Thoracic aorta (tissue), 2 donors: ENCODE measurements at places on chromosomes 13 and 19.

DNA sequence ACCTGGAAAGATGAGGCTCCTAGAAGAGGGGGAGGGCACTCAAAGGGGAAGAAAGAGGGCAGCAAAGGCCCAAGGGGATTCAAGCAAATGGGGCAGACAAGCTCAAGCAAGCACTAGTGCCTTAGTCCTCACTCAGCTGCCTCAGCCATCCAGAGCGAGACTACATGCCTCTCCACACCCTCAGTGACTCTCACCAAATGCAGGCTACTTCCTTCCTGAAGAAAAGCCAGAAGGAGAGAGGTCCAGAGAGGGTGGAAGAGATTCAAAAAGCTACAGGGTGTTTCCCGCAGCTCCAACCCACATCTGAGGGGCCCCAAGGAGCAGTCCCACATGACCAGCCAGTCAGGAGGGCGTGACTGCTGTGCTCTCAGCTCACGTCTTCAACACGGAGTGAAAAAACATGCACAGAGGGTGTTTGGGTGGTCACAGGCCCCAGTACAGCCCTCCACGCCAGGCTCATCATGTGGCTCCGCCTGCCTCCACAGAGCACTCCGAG, 40.5 kb downstream of the MIPEP start:
- no peak for DNase-seq

GRCh38 chr13:26961890-26962615, 201.5 kb upstream of the GPR12 start:
- no peak for DNase-seq

- DNase-seq, result no peak
Measured at GRCh38 chr13:32381539-32381938, 46.4 kb downstream of the N4BP2L1 start.

- DNase-seq, result no peak
Measured at GRCh38 chr19:35170359-35171061, 16.0 kb downstream of the FXYD5 start.

DNA sequence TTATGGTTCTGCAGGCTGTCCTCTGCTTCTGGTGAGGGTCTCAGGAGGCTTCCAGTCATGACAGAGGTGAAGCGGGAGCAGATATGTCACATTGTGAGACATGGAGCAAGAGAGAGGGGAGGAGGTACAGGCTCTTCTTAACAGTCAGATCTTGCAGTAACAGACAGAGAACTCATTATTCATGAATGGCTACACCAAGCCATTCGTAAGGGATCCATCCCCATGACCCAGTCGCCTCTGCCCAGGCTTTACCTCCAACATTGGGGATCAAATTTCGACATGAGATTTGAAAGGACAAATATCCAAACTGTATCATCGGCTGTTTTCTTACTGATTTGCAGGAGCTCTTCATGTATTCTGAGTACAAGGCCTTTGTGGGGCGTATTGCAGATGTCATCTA, 21.7 kb downstream of the ZNF507 start:
- DNase-seq, result no peak

GRCh38 chr19:16366056-16366432, 41.4 kb downstream of the KLF2 start:
- no peak for DNase-seq

DNA sequence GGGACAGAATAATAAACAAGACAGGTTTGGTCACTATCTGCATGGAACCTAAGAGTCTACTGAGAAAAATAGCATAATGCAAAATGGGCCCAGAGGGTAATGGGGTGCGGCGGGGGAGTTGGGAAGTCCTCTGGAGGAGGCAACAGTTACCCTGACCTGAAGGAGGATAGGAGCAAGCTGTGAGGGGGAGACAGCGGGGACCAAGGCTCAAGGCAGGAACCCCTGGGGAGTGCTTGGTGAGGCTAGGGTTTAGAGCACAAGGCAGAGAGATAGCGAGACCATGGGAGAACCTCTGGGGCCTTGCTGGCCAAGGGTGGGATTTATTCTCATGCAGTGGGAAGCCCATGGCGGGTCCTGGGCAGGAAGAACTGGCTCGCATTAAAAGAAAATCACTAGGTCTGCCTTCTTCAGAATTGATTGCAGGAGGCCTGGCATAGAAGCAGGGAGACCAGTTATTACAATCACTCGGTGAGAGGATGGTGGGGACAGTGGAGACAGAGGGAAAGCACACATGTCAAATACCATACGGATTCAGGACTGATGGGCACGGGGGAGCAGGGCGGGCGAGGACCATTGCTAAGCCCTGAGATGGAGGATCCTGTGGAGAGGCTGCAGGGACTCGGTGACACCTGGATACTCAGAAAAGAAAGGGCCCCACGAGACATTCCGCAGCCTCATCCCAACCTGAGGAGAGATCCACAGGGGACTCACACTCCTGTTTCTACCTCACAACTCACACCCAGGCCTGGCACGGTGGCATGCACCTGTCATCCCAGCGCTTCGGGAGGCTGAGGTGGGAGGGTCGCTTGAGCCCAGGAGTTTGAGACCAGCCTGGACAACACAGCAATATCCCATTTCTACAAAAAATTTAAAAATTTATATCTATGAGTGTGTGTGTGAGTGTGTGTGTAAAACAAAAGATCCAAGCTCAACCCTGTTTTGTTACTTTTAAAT, 110.4 kb downstream of the URI1 start:
- DNase-seq, result no peak

DNA sequence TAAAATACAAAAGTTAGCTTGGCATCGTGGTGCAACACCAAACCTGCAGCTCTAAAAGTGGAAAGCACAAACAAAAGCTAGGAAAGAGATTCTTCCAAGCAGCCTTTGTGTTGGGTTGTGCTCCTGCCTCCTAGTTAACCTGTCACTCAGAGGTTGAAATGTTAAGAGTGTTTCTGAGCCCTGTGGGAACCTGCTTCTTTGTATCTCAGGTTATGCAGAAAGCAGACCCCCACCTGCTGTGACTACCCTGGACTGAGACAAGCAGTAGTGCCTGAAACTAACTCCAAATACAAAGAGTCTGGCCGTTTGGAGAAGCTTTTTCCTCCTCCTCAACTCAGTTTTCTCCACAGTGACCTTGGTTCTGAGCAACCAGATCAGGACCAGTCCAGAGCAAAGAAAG, 158.4 kb upstream of the CSNK1A1L start:
- DNase-seq, result no peak

DNA sequence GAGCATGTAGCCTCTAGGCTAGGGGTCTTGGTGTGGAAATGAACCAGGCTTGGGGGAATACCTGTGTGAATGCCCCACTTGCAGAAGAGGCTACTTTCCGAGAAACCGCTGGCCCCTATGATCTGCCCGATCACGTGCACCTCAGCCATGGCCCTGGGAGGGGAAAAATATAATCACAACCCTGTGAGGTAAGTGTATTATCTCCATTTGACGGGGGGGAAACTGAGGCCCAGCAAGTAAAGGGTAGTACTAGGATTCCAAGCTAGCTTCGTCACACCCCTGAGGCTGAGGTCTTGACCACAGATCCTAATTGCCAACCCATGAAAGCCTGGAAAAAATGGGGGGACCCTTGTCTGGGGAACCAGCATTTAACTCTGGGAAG, 587 bp downstream of the B9D2 start:
- DNase-seq, result no peak

DNA sequence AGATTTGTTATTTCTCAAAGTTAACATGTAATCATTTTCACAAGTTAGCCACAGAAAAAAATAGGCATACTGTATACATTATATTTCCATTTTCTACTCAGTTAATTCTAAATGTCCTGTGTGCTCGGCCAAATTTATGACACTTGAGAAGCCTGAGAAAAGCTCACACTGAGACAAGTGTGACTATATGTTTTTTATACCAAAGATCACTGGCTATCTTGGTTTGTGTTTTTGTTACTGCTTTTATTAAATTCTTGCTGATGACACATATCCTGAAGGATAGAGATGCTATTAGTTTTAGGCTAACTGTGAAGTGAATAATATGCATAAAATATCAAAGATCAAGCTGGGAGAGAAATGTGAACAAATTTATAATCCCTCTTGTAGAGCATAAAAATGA, 49.3 kb upstream of the IL17D start:
- no peak for DNase-seq

- no peak for DNase-seq
Measured at GRCh38 chr19:55146078-55146704, 2.8 kb downstream of the TNNT1 start.

GRCh38 chr13:41384749-41385503, 72.4 kb upstream of the RGCC start:
- DNase-seq, result no peak

DNA sequence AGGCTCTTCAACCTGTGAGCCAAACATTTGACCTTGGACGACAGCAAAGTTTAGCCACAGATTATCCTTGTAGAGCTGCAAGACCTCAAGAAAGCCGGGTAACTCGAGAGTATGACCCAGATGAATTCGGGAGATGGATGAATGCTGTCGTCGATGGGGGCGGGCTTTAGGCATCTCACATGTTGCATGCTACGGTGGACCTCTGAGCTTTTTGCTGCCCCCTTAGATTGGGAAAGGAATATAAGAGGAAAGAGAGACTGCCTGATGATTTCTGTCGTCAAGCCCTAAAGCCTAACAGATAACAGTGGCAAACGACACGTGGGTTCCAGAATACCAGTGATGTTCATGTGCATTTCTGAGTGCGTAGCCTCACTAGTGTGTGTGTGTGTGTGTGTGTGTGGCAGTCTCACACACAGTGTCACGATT, 730 bp upstream of the ABCC4 start:
- no peak for DNase-seq

- no peak for DNase-seq
Measured at GRCh38 chr13:26382366-26382765, 128.4 kb downstream of the CDK8 start.

DNA sequence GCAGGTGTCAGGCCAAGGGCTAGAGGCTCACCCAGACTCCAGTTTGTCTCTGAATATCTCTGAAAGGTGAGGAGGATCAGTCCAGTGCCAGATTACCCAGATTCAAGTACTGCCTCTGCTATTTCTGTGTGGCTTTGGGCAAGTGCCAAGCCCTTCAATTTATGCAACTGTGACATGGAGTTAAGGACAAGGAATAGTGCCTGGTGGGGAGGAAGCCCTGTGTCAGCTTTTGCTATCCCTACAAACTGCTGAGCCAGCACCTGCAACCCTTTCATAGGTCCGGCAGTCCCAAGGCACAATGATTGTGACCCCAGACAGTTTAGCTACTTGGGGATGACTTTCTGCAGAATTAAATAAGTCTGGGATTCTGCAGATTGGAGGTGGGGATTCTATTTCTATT, 123.0 kb downstream of the KL start:
- peak; percentile 31 for DNase-seq

DNA sequence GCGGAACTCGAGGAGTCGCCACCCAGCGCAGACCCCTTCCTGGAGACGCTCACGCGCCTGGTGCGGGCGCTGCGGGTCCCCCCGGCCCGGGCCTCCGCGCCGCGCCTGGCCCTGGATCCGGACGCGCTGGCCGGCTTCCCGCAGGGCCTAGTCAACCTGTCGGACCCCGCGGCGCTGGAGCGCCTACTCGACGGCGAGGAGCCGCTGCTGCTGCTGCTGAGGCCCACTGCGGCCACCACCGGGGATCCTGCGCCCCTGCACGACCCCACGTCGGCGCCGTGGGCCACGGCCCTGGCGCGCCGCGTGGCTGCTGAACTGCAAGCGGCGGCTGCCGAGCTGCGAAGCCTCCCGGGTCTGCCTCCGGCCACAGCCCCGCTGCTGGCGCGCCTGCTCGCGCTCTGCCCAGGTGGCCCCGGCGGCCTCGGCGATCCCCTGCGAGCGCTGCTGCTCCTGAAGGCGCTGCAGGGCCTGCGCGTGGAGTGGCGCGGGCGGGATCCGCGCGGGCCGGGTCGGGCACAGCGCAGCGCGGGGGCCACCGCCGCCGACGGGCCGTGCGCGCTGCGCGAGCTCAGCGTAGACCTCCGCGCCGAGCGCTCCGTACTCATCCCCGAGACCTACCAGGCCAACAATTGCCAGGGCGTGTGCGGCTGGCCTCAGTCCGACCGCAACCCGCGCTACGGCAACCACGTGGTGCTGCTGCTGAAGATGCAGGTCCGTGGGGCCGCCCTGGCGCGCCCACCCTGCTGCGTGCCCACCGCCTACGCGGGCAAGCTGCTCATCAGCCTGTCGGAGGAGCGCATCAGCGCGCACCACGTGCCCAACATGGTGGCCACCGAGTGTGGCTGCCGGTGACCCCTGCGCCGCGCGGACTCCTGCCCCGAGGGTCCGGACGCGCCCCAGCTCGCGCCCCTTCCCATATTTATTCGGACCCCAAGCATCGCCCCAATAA, 2.3 kb downstream of the AMH start:
- no peak for DNase-seq

- no peak for DNase-seq
Measured at GRCh38 chr13:38483623-38484022, 134.0 kb downstream of the UFM1 start.

- DNase-seq, result no peak
Measured at GRCh38 chr19:43595605-43595998, 332 bp downstream of the IRGQ start.

DNA sequence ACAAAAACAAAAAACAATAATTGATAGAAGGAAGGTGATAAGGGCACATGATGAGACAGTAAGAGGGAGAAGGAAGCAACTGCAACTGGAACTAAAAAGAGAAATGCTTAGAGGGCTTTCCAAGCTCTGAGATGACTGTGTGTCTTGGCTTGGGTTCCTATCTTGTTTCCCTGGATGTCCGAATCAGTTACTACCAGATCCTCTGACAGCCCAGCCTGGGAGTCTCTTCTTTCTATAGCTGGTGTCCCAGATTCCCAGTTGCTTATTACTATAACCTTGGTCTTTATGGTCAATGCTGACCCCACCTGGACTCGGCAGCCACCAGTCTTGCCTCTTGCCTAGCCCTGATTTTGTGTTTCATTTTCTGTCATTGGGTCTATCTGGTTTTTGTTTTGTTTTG, 116.4 kb downstream of the RFC3 start:
- no peak for DNase-seq

DNA sequence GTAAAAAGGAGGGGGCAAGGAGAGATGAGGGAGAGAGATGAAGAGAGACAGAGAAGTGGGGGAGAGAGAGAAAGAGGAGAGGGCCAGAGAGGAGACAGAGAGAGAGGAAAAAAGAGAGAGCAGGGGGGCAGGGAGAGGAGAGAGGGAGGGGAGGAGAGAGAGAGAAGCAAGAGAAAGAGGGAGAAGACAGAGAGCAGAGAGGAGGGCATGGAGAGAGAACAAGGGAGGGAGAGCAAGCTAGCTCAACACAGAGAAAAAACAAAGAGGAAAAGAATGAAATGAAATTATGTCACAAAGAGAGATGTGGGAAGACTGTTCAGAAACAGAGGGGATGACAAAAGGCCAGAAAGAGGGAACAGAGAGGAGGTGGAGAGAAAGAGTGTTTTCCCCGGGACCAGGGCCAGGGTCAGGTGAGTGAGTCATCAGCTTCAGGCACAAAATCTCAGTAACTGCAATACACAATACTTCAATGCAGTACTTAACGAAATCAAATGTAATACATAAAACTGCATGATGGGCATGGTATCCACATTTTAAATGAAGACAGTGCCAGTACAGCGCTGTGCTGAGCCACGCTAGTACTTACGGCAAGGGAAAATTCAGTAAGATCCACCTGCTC, 4.8 kb downstream of the KLK7 start:
- DNase-seq, result no peak

GRCh38 chr13:20492641-20493040, 33.0 kb downstream of the CRYL1 start:
- DNase-seq, result no peak

- DNase-seq, result no peak
Measured at GRCh38 chr13:69226427-69226826, 881.2 kb upstream of the ATXN8OS start.
